Cerebellum (tissue), 4 donors: ENCODE measurements at places on chromosomes 3 and 15. TPM values are rescaled to one million over a fixed set of nuclear protein-coding genes. Genes with fewer than 3 reads are reported as not detected.

DNA sequence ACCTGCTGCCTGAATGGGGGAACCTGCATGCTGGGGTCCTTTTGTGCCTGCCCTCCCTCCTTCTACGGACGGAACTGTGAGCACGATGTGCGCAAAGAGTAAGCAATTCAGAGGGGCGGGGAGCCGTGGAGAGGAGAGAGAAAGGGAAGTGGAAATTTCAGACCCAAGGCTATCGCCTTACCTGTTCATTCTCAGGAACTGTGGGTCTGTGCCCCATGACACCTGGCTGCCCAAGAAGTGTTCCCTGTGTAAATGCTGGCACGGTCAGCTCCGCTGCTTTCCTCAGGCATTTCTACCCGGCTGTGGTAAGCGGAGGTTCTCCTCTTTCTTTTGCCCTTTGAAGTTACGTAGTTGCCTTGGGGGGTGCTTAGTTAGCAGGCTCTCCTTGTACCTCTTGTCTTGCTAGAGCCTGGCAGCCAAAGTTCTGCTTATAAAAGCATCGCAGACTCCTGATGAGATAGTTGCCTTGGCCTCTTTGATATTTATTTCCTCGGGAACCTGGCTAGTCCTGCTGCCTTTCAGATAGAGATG lies 13.7 kb upstream of the LRRC2 start:
- DNase-seq = no peak

DNA sequence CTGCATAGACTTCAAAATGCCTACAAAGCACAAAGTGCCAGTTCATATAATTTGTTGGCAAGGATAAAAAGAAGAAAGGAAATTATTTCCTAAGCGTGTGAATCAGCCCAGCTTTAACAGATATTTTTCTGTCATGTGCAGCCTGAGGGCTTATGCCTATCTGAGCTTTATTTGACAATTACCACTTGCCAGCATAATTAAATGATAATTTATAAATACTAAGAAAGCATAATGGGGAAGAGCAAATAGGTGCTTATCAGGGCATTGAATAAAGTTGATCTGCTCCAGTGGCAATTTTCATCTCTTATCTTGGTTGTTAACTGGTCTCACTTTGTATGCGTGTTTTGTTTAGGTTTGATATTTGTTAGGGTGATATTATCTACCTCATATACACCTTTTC lies 313.4 kb upstream of the DNAJC19 start:
- DNase-seq = no peak

TNFAIP8L3 gene
- 3.2 TPM for total RNA-seq

TXNRD3 gene
- 13.2 TPM for total RNA-seq

EPHA6 gene
- 51.0 TPM for total RNA-seq

CA12 gene
- 39.9 TPM for total RNA-seq

ITIH3 gene
- total RNA-seq = 0.45 TPM

- no peak for DNase-seq
These were observed 269.0 kb downstream of the OXSM start for GRCh38 chr3:26058901-26059321.

DNA sequence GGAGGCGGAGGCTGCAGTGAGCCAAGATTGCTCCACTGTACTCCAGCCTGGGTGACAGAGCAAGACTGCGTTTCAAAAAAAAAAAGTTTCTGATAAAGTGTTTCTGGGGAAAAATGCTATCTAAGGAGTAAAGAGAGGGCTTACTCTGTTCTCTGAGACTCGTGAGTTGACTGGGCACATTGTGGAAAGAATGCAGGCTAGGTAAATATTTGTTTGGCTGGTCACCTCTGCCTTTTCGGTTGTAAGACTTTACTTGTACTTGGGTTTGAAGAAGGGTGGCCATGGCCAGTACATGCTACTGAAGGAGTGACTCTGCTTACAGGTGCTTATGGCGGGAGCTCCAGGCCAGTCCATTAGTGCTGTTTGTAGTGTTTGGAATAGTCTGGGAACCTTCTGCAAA lies 68.7 kb downstream of the RUBCN start:
- no peak for DNase-seq

TM4SF1 gene
- 22.4 TPM for total RNA-seq

DNA sequence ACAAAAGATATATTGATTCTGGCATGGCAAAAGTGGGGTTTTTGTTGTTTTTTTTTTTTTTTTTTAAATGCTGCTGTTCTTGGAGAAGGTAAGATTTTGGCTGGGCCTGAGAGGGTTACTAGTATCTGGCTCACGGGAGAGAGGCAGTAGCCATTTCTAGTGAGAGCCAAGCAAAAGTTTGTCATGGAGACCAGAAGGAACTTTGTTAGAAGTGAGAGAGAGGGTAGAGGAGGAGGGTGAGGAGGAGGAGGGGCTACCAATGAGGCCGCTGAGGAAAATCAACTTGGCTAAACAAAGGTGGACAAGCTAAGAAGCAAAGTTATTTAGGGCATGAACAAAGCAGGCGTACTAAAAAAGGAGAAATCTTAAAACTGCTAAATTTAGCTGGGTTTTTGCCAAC lies 48.9 kb upstream of the STRIT1 start:
- no peak for DNase-seq

- DNase-seq = no peak
These were observed 40.1 kb upstream of the CD47 start for GRCh38 chr3:108130701-108131474.

DNA sequence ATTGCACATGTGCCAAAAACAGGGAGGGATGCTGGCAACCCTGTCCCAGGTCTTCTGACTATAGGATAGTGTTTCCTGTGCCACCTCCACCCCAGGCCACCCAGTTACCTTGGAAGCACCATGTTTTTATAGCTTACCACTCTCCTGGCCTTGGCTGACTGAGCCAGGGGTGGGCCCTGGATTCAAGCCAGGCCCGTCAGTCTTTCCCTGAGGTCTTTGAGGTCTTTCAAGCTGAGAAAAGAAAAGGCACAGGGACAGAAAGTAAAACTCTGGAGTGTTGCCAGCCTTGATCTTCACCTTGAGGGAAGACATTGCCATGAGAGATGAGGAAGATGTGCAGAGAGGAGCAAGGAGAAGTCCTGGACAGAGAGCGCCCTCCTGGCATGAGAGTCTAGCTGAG lies 46.3 kb downstream of the SYNM start:
- DNase-seq = no peak

- DNase-seq = no peak
These were observed 50.2 kb upstream of the THBS1 start for GRCh38 chr15:39530480-39531342.

GRCh38 chr15:25090073-25090733 lies 135.4 kb downstream of the SNRPN start:
- DNase-seq = no peak

DNA sequence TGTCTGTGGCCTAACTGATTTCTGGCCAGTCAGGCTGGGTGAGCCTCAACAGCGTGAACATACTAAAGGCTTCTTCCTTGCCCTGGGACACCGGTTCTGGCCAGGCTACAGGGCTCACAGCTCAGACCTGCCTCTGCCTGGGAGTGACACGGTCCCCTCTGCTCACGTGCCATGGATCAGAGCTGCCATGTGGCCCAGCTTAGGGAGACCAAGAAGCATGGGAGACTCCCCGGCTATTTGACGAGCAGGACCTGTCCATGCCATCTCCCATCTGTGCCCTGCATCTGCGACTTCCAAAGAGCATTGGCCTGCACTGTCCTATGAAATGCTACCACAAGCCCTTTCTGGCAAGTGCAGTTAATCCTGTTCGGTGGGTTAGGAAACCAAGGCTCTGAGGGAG lies 57.4 kb downstream of the APBA2 start:
- DNase-seq = no peak

DNA sequence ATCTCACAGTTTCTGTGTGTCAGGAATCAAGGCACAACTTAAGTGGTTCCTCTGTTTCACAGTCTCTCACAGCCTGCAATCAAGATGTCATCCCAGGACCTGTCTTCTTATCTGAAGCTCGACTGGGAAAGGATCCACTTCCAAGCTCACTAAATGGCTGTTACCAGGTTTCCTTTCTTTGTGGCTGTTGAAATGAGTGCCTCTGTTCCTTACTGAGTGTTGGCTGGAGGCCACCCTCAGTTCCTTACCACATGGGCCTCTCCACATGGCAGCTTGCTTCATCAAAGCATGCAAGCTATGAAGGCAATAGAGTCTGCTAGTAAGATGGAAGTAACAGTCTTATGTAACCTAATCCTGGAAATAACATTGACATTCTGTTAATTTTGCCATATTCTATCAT lies 174.0 kb downstream of the ERC2 start:
- DNase-seq = no peak

- DNase-seq = no peak
These were observed 8.1 kb downstream of the PPM1M start for GRCh38 chr3:52253314-52254304.

GRCh38 chr3:15681668-15682067 lies 80.1 kb downstream of the BTD start:
- no peak for DNase-seq

GOLGA6C gene
- total RNA-seq = not detected

CXCR6 gene
- total RNA-seq = not detected

CFAP91 gene
- total RNA-seq = 13.3 TPM

DNA sequence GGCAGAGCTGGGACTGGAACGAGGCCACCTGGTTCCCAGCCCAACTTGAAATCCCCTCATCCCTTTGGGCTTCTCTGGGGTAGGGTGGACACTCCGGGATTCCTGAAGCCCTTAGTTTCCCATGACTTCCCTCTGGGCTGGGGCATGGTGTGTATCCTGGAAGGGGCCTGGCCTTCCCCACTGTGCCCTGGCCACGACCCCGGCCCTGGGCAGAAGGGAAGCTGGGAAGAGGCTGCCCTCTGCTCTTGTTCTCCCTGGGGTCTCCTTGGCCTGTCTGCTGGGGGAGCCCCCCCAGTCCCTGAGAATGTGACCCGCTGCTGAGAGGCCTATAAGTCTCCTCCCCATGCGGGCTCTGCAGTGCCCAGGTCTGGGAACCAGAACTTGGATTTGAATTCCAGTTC lies 104.9 kb downstream of the LINGO1 start:
- no peak for DNase-seq

DNA sequence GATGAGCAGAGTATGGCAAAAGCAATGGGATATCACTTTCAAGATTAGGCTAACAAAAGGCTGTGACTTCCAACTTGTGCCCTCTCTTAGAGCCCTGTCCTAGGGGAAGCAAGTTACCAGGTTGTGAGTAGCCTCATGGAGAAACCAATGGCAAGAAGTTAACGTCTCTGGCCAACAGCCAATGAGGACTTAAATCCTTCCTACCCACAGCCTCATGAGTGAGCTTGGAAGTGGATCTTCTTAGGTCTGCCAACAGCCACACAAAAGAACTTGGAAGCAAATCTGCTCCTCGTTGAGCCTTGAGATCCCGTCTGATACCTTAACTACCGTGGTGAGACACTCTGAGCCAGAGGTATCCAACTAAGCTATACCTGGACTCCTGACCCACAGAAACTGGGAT lies 5.7 kb downstream of the NME9 start:
- no peak for DNase-seq

SNRPN gene
- total RNA-seq = 236 TPM

- peak; percentile 28 for DNase-seq
These were observed 59.1 kb downstream of the DNASE1L3 start for GRCh38 chr3:58151637-58152036.

DNA sequence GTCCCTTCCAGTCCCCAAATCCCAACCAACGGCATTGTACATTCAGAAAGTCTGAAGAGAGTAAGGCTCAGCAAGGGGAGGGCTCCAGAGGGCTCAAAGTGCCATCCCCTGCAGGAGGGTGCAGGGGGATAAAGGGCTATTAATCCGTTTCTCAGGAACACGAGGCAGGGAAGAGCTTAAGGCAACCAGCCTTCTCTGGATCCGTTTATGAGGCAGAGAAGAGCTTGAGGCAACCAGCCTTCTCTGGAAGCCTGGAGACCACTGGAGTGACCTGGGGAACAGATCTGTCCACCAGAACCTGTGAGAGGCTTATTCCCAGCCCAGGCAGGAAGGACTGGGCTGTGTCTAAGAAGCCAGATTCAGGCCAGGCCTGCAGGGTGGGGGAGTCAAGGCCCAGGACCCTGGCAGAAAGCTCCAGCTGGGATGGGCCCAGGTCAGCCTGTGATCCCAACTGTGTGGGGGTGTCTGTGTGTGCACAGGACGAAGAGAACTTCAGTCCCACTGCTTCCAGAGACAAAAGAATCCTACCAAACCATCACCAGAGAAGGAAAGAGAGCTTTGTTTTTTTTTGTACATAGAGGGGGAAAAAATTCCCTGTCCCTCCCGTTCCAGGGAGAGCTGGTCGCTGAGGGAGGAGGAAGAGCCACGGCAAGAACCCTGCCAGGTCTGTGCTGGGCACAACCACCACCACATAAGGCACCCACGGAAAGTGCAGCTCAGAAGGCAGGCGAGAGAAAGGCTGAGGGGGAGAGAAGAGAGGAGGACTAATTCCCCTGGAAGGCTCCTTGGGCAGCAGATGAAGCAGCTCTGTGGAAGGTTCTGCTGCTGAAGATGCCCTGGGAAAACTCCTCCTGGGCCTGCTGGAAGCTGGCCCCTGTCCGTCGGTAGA lies 1.6 kb upstream of the ULK3 start:
- no peak for DNase-seq

- DNase-seq = no peak
These were observed 188.1 kb upstream of the NSMCE3 start for GRCh38 chr15:29457729-29458128.

- DNase-seq = no peak
These were observed 381.8 kb upstream of the THBS1 start for GRCh38 chr15:39199076-39199475.

MELTF gene
- 1.3 TPM for total RNA-seq

GRCh38 chr3:101687142-101687931 lies 819 bp upstream of the RPL24 start:
- peak; percentile 33 for DNase-seq

GRCh38 chr3:191051037-191051436 lies 148.0 kb upstream of the OSTN start:
- DNase-seq = peak; percentile 11

GRAMD2A gene
- 0.36 TPM for total RNA-seq

DNA sequence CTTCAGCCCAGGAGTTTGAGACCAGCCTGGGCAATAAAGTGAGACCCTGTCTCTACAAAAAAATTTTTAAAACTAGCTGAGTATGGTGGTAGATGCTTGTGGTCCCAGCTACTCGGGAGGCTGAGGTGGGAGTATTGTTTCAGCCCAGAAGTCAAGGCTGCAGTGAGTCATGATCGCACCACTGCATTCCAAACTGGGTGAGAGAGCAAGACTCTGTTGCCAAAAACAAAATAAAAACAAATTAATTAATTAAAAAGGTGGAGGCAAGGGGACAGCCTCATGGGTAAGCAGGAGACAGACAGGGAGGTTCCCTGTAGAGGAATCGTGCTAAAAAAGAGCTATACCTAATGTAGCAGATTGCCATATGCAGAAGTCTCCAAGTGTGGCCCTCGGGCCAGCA lies 12.6 kb downstream of the HAPLN3 start:
- DNase-seq = no peak

DNA sequence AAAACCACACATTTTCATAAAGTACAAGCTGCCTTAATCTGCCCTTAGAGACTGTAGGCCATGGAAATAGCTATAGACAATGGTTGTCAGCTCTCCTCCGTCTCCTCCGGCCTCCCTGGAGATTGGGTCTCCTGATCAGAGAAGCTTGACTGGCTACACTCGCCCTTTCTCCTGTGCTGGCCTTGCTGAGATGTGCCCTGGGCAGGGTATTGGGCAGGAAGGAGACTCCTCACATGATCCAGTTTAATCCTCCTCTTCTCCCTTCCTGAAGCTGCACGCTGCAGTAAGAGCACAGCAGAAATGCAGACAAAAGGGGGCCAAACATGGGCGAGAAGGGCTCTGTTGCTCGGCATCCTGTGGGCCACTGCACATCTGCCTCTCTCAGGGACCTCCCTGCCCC lies at the start of gene SLC24A5:
SLC24A5 (plus strand) TSS at position 246 of the 400 bp plus-strand sequence; CDS start at position 301, 55 bp downstream.
- DNase-seq = no peak

GRCh38 chr3:49792371-49793150 lies 6.2 kb upstream of the IP6K1 start:
- no peak for DNase-seq

FGF12 gene
- 39.9 TPM for total RNA-seq

- no peak for DNase-seq
These were observed 6.0 kb downstream of the TIPARP start for GRCh38 chr3:156680243-156680914.

- DNase-seq = no peak
These were observed 335.9 kb upstream of the ICE2 start for GRCh38 chr15:60814855-60815254.
